Hepatic stellate cell (primary cell): ENCODE measurements at places on chromosomes 12 and 14.

- peak; percentile 71 for DNase-seq
These were observed 36.0 kb upstream of the SNX6 start for GRCh38 chr14:34665785-34666435.

GRCh38 chr12:92778525-92778924, 75.7 kb downstream of the PLEKHG7 start:
- DNase-seq: no peak

DNA sequence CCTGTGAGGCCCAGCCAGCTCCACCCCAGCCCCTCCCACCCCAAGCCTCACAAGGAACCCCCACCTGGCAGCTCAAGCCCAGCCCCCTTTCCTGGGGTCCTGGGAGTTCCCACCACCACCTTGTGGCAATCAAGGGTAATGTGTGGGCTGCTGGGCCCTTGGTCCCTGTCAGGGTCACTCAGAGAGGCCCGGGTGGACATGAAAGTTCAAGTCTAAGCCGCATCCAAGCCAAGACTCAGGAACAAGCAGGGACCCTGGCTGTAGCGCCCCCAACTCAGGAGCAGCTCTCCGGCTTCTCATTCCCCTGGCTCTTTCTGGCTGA, 106.4 kb upstream of the C14orf180 start:
- DNase-seq: no peak

- no peak for DNase-seq
These were observed 182.1 kb downstream of the PAWR start for GRCh38 chr12:79508622-79509021.

DNA sequence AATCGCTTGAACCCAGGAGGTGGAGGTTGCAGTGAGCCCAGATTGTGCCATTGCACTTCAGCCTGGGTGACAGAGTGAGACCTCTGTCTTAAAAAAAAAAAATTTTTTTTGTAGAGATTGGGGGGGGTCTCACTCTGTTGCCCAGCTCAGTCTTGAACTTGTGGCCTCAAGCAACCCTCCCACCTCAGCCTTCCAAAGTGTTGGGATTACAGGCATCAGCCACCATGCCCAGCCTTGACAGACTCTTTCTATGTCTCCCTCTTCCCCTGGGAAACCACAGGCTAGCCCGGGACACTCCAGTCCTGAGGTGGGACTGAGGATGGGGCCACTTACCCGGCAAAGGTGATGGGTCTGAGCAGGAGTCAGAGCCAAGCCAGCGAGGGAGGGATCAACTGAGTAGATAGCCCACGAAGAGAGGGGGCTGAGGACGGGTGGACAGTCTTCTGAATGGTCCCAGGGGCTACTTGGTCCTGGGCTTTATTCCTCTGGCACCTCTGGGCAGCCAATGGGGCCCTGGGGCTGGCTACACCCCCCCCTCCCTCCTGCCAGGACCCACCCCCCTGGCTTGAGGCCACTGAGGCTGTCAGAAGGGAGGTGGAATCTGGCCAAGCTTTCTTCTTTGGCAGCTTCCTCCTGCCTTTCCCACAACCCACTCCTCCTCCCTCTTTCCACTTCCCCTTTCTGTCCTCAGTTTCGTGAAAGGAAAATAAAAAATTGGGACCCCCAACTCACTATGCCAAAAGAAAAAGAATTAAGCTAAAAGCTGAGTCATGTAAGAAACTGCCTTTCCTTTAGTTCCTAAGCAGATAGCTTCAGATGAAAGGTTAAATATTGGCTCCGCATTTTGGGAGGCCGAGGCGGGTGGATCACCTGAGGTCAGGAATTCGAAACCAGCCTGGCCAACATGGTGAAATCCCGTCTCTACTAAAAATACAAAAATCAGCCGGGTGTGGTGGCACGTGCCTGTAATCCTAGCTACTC, at the start of gene SDS:
TSS of gene SDS (minus strand) at position 453 of the 981 bp plus-strand sequence. CDS start 4,179 bp downstream, outside the sequence.
- DNase-seq: no peak

GRCh38 chr14:105192866-105193731, 12.0 kb upstream of the NUDT14 start:
- peak; percentile 71 for DNase-seq

DNA sequence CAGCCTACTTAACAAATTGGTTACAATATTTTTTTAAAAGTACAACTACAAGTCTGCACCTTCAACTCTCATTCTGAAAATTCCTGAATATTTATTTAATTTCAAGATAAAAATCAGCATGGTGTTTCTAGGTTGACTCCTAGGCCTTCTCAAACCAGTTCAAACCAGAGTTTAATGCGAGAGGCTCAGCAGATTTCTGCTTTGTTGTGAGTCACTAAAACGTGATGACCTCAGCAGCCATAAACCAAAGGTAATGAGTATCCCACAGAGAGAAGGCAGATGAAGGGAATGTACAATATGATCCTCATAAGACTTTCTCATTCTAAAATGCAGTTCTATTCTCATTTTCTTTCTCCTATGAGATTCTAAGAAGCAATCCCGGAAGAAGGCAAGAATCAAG, 1.5 kb downstream of the PRDM4 start:
- peak; percentile 73 for DNase-seq
